ENCODE measurements at places on chromosomes 1 and 21.

GRCh38 chr1:190494451-190494850, 16.8 kb upstream of the BRINP3 start:
- DNase-seq, result no peak

GRCh38 chr1:60376196-60376595, 302.6 kb upstream of the C1orf87 start:
- no peak for DNase-seq

DNA sequence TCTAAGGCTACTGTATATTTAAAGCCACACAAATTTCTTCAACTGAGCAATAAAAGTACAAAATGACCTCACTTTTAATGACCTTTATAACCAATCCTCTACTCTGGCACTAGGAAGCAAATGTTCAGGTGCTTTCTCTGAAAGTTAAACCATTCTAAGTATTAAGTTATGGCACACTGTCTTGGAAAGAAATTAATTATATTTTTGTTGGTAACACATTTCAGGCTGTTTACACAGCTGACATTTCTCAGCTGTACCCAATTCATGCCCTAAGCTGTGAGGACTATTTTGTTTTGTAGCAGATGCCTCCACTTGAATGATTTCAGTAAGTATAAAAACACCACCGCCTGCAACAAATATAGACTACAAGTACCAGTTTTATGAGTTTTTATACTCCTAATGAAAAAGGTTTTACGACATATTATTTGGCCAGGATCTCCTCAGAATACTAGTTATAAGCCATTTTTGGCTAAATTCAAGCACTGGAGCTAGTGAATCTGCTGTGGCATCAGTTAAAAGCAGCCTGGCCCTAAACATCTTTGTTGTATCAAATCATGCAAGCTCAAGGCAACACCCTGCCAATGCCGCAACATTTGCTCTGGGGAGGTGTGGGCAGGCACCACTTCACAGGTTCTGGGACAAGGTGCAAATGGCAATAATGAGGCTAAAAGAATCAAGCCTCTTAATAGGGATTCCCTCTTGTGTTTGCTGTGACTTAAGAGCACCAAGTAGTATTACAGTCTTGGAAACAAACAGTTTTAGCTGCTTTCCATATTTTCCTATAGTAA, 228.4 kb upstream of the DMRTA2 start:
- DNase-seq, result no peak

DNA sequence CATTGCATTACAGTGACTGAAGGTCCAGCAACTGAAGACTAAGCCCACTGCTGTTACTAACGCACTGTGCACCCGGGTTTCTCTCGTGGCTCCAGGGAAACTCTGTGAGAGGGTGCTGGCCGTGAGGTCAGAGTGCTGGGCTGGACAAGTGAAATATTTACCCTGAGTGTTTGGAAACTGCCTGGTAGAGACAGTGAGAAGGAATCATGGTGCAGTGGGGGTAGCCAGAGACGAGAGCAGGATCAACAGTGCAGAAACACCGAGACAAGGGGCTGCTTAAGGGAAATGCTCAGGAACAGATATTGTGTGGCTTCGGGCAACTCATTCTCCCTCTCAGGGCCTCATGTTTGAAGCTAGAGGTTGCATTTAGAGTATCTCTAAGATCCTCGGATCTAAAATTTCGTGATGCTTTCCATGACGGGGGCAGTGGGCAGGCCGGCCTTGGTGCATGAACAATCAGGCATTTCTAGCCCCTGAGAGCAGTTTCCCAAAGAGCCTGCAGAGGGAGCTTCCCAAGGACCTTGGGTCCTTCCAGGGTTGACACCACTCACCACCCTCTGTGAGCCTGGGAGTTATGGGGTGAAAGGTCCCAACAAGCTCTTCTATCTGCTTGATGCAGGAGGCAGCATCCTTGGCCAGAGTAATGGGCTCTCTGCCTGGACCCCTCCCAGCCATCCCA, 9.7 kb downstream of the CD2 start:
- no peak for DNase-seq

DNA sequence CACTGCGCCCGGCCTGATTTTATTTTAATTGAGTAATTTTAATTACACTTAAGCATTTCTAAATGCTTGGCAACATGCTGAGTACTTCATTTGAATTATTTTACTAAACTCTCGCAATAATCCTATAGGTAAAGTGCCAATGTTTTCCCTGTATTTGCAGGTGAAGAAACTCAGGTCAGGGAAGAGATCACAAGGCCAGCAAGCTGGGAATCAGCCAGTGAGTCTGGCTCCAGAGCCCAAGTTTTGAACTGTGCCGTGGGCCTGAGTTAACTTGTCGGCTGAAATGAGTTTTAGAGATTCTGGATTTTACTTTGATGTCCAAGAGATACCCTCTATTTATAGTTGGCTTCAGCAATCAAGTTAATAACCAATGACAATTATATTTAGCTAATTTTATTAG, 141.4 kb downstream of the CNIH3 start:
- DNase-seq, result no peak

DNA sequence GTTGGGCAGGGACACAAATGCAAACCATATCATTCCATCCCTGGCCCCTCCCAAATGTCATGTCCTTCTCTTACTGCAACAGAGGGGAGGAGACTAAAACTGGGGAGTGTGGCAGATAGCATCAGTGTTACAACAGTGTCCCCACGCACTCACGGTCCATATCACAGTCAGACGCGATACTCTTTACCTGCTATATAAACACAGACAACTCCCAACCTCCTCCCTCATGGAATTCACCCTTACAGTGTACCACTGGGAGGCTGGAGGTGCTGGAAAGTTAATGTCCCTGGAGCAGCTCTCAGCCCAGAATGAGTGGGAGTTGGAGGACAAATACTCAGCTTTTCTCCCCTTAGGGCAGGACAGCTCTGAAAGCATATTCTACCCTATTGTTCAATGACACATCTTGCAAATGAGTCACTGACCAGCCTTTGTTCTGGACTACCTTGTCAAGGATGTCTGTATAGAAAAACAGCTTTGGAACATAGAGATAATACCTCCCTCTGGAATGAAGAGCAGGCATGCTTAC, 445.9 kb downstream of the SETD4 start:
- DNase-seq, result no peak

DNA sequence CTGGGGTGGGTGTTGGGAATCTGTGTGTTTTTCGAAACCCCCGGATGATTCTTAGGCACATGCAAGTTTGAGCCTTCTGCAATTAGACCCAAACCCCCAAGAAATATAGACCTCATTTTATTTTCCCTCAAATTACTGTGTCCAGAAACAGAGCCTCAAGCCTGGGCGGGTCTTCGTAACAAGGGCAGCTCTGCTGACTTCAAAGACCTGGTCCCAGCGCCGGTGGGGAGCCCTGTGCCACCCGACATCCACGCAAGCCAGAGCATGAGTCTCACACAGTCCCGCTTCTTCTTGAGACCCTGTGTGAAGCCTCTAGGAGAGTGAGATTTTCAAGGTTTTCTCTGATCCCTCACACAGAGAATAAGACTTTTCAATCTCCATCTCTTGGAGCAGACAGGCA, 397.3 kb downstream of the RPS6KC1 start:
- DNase-seq, result no peak

DNA sequence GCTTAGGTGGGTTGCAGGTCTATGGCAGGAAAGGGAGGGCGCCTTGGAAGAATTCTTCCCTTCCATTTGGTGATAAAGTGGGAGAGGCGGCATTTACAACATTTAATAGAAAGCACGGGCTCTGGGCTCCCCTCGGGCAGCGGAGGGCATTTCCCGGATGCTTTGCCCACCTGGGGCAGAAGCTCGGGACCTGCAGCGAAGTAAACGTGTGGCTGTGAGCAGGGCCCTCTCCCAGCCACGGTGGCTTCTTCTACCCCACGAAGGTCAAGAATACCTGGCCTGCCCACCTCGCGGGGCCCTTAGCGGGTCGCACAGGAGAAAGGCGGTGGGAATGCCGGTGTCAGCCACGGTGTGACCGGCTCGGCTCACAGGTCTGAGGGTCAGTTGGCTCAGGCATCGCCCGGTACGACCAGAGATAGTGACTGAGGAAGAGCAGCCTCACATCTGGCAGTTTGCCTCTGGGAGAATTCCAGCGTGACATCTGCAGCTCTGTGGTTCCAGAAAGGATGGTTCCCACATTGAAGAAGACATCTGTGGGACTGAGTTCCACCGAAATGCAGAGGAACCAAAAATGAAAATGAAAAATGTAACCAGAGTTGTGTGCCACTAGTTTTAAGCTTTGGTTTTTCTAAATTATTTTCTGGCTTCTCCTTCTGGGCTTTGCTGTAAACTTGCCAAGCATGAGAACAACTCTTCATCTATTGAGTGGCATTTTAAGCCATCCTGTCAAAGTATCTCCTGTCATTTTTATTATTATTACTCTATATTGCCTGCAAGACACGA, 720 bp upstream of the F3 start:
- DNase-seq, result no peak

- DNase-seq, result no peak
Measured at GRCh38 chr1:28156821-28157220, 19.7 kb downstream of the PTAFR start.

DNA sequence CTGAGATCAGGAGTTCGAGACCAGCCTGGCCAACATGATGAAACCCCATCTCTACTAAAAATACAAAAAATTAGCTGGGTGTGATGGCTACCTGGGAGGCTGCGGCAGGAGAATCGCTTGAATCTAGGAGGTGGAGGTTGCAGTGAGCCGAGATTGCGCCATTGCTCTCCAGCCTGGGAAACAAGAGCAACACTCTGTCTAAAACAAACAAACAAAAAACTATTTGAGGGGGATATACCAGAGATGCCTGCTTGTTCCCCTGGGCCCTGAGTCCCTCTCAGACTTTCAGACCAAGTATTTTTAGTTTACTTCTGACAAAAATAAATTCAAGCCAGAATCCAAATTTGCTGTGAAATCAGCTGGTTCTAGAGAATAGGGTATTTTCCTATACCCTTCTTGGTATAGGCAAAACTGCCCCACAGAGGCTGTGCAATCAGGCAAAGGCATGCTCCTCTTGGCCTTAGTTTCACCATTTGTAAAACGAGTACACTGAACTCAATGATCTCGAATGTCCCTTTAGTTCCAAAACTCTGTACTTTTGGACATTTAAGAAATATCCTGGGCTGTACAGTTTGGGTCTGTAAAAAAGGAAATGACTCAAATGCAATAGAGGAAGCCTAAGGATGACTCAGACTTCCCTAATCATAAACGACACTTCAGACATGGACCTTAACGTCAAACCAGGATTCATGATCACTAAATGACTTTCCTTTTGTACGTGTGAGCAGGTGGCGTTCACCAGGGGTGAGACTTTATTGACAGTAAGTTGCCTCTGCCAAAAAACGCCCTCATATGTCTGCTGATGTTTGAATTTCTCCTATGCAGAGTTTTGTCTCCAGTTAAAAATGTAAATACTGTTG, 16.1 kb downstream of the ENSA start:
- DNase-seq, result peak; percentile 93

- no peak for DNase-seq
Measured at GRCh38 chr1:58805716-58806571, 22.1 kb upstream of the JUN start.

- DNase-seq, result no peak
Measured at GRCh38 chr1:7579831-7580804, 191.0 kb upstream of the VAMP3 start.

GRCh38 chr21:39325458-39325857, 12.0 kb upstream of the BRWD1 start:
- DNase-seq, result no peak

DNA sequence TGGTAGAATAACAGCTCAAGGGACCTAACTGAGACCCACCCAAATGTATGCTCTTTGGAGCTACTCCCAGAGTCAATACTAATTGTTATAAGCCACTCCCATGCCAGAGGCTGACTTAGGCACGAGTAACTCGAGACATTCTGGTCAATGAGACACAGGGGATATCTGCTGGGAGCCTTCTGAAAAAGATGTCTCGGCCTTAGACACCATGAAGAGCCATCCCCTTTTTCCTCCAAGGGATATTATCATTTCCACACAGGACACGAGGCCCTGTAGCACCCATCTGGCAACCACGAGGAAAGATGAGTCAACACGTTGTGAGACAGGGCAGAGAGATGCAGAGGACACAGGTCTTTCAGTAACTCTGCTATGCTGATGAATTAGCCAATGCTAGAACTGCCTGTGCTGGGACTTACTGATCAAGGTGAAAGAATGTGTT, 30.7 kb downstream of the ITPKB start:
- peak; percentile 86 for DNase-seq

DNA sequence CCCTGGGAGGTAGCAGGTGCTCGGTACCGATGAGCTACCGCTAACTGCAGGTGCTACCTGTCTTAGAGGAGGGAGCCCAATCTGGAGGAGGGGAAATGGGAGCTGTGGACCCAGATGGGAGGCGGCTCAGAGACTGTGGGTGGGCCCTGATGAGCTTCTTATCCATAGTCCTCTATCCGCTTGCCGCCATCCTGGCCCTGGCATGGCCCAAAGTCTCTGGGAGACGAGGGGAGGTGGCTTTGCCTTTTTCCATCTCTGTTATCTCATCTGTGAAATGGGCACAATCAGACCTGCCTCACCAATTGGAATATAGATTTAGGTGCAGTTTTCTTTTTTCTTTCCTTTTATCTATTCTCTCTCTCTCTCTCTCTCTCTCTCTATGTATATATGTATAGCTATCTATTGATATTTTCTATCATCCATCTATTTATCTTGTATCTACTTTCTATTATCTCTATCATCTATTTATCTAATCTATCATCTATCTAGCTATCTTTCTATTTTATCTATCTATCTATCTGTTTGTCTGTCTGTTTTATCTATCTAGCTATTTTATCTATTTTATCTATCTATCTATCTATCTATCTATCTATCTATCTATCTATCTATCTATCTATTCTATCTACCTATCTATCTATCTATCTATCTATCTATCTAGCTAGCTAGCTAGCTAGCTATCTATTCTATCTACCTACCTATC, 16.5 kb downstream of the TNFRSF1B start:
- no peak for DNase-seq

DNA sequence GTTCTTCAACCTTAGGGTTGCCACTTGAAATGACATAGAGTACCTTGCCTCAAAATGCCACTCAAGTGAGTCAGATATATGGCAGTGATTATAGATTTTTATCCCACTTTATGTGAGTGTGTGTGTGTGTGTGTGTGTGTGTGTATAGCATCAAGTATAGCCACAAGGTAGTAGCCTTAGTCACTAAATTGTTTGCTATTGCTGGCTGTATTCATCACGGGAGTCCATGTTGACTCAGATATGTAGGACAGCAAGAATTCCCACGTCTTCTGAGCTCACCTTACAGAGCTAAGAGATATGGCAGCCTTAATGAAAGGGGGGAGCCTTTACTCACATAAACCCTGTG, 9.3 kb downstream of the ETS2 start:
- no peak for DNase-seq

DNA sequence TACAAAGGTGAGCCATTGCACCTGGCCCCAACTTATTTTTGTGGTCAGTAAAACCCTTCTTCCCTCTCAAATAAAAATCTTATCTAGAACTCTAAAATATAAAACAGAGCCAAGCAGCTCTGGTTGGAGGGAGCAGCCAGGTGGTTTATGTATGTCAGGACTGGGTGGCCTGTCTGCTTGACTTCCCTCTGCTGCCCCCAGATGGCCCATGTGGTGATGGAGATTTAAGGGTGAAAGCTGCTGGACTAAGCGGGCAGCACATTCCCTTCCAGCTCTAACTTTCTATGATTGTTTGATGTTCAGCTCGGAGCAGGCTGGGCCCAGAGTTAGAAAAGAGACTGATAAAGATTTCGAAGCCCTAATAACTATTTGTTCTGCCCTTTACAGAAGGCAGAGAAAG, 11.9 kb upstream of the PAQR6 start:
- no peak for DNase-seq

- peak; percentile 66 for DNase-seq
Measured at GRCh38 chr1:150259758-150260669, 2.4 kb downstream of the CA14 start.

GRCh38 chr1:31364561-31365250, 8.2 kb downstream of the FABP3 start:
- DNase-seq, result no peak

- DNase-seq, result peak; percentile 25
Measured at GRCh38 chr1:41812051-41812450, 106.7 kb downstream of the HIVEP3 start.
